ENCODE measurements at places on chromosomes 7 and 10.
A peak's percentile ranks its signal among the peaks of the same experiment; 100 is the strongest.

GRCh38 chr10:93352638-93353383 is 129.3 kb downstream of the MYOF start:
- peak; percentile 82 for DNase-seq

- no peak for DNase-seq
Observed at GRCh38 chr10:60035984-60036383, 129.6 kb upstream of the CCDC6 start.

GRCh38 chr10:43316988-43317387 is 50.1 kb upstream of the RASGEF1A start:
- no peak for DNase-seq

- no peak for DNase-seq
Observed at GRCh38 chr7:157607218-157607617, 270.4 kb downstream of the DNAJB6 start.

- DNase-seq, result peak; percentile 72
Observed at GRCh38 chr10:58385784-58386112, 538 bp downstream of the TFAM start.
